ENCODE measurements at places on chromosomes 2 and 18. TPM values are rescaled to one million over a fixed set of nuclear protein-coding genes. Genes with fewer than 3 reads are reported as not detected.

DNA sequence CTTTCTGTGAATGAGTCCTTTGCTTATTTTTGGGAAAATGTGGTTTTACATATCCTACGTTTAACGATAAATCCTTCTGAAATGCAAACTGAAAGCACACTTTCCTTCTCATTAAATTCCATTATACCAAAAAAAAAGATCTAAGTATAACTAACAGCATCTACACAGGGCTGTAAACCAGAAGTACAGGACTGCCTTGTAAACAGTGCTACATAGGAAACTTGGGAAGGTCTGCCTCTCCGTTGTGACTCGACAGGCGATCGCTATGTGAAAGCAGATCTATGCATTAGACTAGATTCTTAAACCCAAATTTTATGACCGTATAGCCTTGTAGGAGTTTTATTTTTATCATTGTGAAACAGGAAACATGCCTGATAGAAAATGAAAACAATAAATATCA, 690.5 kb downstream of the ARHGAP15 start:
- DNase-seq, result no peak

DNA sequence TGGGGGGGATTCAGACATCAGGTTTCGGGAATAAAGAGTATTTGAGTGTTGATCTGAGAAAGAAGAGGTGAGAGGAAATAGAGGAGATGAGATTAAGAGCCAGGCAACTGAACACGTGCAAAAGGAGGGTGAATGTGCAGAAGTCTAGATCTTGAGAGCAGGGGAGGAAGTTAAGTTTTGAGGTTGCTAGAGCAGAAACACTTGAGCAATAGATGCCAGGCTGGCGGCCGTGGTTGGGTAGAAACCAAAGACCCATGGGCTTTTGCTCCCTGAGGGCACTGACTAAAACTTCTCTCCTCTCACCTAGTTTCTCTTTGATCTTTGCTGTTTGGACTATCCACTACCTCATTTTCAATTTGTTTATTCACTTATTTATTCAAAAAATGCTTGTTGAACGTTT, 116.0 kb downstream of the CDC42EP3 start:
- DNase-seq, result no peak

- peak; percentile 79 for DNase-seq
Measured at GRCh38 chr2:18435426-18436037, 124.9 kb downstream of the RDH14 start.

UGT1A5 gene
- not detected for polyA plus RNA-seq

Measured in muscle of arm (tissue), 14 donors.